ENCODE measurements at places on chromosomes 5 and 9.

GRCh38 chr5:34843497-34843896 is 4.5 kb downstream of the TTC23L start:
- no peak for DNase-seq

- no peak for DNase-seq
Observed at GRCh38 chr9:128280084-128280622, 4.1 kb downstream of the SWI5 start.

GRCh38 chr9:128150594-128151308 is 1.5 kb downstream of the LCN2 start:
- peak; percentile 36 for DNase-seq

DNA sequence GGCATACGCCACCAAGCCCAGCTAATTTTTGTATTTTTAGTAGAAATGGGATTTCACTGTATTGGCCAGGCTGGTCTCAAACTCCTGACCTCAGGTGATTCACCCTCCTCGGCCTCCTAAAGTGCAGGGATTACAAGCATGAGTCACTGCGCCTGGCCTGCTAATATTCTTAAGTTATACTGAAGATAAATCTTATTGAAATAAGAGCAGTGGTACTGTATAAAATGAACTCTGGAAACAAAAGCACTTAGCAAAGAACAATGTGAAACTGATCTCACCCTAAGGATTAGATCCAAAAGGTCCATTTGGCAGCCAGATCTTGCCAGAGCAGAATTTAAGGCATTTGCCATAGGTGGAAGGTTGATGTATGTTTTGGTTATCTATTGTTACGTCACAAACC is 27.1 kb downstream of the CYSTM1 start:
- no peak for DNase-seq

- DNase-seq, result no peak
Observed at GRCh38 chr5:167643631-167644280, 647.7 kb upstream of the WWC1 start.

GRCh38 chr9:110933350-110934001 is 104.8 kb downstream of the LPAR1 start:
- DNase-seq, result no peak

DNA sequence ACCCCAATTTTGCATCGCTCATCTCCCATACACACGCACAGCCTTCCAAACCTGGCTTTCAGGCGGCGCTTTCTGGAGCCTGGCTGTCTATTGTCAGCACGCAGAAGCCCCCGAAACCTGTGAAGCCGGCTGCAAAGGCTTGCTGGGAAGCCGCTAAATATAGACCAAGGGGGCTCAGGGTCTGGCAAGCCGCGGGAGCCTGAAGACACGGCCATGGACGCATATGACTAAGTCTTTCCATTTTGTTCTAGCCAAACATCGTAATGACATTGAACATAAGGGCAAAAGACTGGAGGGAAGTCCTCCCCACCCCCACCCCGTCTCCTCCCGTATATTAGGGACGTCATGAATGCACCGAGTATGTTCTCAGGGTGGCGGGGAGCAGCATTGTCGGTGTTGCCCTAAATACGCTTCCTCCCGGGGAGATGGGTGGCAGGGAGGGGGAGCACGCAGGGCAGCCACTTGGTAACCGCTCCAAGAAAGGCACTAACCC is 1.1 kb downstream of the CTNND2 start:
- no peak for DNase-seq

Data from SW480 (cell line).